Right lobe of liver (tissue), 6 donors: ENCODE measurements at places on chromosomes 11 and 22.

DNA sequence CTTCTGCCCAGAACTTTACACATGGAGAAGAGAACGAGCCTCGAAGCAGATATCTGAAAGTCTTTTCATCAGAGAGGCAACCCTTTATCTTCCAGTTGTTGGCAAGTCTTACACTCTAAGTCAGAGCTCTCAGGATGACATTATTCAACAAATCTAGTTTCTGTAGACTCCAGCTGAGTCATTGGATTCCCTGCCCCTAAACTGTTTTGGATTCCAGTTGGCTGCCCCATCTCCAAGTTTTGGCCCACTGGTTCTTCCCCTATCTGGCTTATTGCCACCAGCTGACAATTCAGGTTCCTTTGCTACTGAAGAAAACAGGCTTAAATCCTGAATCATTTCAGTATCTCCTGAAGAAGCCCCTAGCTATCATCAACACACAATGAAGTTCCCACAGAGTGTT, 14.2 kb downstream of the SAAL1 start:
- no peak for DNase-seq

GRCh38 chr22:22213231-22213630, 31.4 kb upstream of the VPREB1 start:
- DNase-seq, result no peak

GRCh38 chr11:77374108-77374507, 72.6 kb upstream of the GDPD4 start:
- no peak for DNase-seq

DNA sequence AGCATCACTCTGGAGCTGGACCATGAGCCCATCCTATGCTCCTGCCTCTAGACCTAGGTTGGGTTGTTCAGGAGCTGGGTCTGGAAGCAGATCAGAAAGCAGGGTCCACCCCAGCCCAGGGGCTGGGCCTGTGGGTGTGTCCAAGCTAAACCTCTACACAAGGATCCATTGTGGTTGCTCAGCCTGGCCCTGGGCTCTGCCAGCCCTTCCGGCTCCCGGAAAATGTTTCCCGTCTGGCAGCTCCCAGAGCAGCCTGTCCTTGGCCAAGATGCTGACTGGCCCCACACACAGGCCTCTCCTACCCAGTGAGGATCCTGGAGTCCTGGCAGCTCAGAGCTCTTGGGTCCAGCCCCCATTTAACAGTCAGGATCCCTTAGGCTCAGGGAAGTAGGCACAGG, 35.3 kb upstream of the FCHSD2 start:
- no peak for DNase-seq

- no peak for DNase-seq
Measured at GRCh38 chr11:111444040-111444439, 65.0 kb upstream of the POU2AF1 start.

DNA sequence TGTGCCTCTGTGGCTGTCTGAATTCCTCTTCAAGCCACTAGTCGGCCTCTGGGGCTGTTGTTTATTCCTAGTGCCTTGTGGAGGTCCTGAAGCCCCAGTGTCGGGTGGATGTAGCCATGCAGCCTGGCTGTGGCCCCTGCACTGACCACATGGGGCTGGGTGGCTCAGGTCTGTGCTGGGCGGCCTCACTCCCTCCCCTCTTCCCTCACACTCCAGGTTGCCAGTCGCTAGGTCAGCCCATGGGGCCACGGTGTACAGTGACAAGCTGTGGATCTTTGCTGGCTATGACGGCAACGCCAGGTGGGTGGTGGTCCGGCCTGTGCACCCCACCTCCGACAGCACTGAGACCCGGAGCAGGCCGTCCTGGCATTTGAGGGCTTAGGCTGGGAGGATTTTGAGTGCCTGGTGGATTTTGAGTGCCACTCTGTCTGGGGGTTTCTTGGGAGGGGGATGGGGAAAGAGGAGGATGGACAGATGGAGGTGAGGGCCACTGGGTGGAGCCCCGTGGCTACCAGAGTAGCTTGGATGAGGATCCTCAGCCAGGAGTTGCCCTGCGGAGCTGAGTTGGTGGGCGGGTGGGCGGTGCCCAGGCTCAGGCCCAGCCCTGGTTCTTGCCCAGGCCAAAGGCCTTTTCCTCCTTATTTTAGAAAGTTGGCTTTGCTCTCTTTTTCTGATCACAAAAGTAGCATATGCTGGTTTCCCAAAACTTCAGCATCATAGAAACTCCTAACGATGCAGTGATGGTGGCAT, 6.7 kb downstream of the LZTR1 start:
- DNase-seq, result no peak
